ENCODE measurements at places on chromosomes 6 and 20.

GRCh38 chr6:50585441-50586330 is 127.6 kb upstream of the TFAP2D start:
- no peak for DNase-seq

DNA sequence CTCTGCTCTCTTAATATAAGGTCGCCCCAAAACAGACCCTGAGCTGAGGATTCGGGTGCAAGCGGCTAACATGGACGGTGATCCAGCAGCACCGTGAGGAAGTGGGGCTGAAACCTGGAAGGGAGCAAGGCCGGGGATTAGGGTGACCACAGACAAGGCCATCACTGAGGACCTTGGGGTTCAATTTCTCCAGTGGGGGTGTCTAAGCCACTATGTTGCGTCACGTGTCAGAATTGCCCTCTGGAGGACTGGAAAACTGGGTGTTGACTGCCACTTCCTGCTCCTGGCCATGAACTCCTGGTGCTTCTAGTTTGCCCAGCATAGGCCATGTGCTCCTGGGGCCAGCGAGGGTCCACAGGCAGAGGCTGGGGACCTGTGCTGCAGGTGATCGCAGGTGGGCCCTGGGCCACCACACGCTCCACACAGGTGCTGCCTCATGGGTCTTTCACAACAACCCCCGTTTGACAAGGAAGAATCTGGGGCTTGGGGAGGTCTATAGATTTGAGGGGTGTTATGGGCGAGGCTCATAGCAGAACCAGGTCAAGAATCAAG is 101.9 kb downstream of the CDH26 start:
- no peak for DNase-seq

DNA sequence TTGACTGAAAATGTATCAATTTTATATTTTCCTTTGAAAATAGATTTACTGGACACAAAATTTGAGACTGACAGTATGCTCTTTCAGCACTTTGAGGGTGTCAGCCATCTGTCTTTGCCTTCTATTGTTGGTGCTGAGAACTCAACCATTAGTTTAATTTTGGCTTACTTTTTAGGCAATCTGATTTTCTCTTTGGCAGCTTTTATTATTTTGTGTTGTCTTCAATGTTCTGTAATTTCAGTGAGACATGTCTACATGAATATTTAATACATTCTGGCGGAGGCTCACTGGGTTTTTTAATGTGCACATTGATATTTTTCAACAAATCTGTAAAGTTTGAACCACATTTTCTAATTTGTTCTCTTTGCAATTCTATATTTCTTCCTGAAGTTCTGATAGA is 648.6 kb downstream of the C6orf118 start:
- DNase-seq: no peak

DNA sequence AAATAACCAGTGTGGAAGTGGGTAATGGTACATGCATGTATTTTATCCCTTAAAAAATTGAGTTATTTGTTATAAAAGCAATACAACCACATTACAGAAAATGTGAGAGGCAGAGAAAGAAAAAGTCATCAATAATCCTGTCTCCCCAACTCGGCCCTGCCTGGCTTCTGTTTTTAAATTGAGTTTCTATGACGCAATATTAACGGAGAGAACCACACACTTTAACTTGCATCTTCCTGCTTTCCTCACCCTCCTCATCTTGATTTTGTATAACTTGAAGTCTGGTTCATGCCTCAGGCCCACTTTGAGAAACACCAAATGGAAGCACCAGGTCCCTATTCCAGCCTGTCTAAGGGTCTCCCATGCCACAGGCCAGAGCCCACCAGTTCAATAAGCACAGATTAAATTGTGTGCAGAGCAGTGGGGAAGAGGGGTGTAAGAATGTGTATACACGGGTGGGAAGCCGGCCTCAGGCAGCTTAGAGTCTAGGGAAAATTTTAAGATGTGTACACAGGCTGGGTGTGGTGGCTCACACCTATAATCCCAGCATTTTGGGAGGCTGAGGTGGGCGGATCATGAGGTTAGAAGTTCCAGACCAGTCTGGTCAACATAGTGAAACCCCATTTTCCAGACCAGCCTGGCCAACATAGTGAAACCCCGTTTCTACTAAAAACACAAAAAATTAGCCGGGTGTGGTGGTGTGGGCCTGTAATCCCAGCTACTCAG is 15.9 kb downstream of the KCNK5 start:
- DNase-seq: no peak

- DNase-seq: no peak
Observed at GRCh38 chr6:106025655-106026054, 60.5 kb upstream of the PRDM1 start.

GRCh38 chr6:156822747-156823206 is 45.6 kb downstream of the ARID1B start:
- no peak for DNase-seq

GRCh38 chr6:37083243-37084138 is 78.0 kb downstream of the FGD2 start:
- DNase-seq: no peak

DNA sequence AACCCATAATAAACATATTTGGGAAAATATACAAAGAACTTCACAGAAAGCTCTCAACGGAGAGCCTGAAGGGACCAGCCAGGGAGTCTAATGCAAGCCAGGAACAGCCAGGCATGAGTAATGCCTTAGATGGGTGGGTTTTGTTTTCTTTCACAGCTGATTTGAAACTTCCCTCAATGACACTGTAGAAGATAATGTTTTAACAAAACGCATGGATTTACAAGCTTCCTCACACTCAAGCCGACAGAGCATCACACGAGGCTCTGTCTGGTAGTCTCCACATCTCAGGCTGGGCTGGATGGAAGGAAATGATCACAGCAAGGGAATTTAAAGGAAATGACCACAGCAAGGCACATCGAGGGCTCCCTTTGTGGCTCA is 113.9 kb downstream of the GMPR start:
- DNase-seq: no peak

- DNase-seq: no peak
Observed at GRCh38 chr20:20839771-20840170, 127.3 kb upstream of the RALGAPA2 start.

DNA sequence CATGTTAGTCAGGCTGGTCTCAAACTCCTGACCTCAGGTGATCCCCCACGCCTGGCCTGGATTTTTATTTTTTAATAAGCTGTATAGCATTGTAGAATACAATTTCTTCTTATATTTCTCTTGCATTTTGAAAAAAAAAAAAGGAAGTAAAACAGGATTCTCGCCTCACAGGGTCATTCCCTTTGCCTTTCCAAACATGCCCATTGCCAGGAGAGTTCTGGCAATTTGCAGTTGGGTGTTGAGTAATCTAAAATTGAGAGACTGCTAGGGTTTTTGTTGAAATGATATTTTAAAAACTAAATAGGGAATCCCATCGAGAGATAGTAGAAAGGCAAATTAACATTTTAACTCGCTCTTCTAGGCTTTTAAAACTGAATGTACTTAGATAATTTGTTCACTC is 196.1 kb downstream of the JARID2 start:
- no peak for DNase-seq
